ENCODE measurements at places on chromosomes 16 and 17.

GRCh38 chr16:66670691-66671388 lies 25.7 kb downstream of the CMTM4 start:
- DNase-seq, result no peak

GRCh38 chr17:32627239-32627996 lies 140.6 kb downstream of the CDK5R1 start:
- DNase-seq, result no peak

DNA sequence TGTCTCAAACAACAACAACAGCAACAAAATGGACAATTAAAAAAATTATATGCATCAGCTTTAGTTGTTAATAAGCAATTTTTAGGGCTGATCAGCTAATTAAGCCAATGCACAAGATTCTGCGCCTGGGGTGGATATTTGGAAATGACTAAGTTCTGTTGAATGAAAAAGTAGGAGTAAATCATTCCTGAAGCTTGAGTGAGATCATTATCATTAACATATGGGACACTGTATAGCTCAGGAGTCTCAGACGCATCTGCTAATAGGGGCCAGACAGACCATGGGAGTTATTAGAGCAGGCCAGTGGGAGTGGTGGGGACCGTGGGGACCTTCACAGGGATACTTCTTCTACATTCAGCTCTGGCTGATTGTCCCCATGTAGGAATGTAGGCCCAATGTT lies 22.8 kb downstream of the IRX5 start:
- DNase-seq, result no peak

GRCh38 chr16:73804456-73804855 lies 492.2 kb upstream of the PSMD7 start:
- DNase-seq, result no peak

GRCh38 chr16:9118170-9118569 lies 26.7 kb downstream of the HAPSTR1 start:
- DNase-seq, result no peak

- DNase-seq, result no peak
Measured at GRCh38 chr16:85193876-85194275, 81.6 kb upstream of the CIBAR2 start.

GRCh38 chr17:82864713-82865248 lies 25.0 kb upstream of the ZNF750 start:
- no peak for DNase-seq

DNA sequence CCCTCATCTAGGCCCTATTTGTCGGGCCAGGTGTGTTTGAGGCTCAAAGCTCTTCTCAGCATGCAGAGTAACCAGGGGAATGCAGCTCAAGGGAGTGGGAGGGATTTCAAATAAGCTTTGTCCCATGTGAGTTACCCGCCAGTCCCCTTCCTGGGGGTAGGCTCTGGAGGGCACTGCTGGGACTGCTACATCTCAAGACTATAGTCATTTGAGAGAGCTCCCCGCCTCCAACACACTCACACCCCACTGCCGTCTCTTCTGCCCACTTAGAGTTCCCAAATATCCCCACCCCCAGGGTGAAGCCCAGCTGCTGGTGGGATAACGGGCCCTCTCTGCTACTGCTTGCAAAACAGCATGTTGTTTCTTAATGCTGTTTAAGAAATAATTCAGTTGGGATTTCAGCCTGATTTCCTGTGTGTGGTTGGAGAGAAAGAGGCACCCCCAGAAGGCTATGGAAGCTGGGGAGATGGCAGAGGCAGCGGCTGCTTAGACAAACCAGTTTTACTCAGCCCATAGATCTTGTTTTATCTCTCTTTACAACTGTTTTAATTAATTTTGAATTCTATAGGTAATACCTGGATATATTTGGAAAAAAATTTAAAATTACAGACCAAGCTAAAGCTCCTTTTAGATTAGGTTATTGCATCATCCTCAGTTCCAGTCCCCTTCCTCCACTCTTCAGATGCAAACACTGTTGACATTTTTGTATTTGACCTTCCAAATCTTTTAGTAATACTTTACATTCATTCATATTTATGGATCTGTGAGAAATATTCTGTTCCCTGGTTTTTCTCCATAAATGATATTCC lies 4.1 kb upstream of the MPO start:
- DNase-seq, result no peak

GRCh38 chr17:47413872-47414271 lies 90.1 kb downstream of the EFCAB13 start:
- DNase-seq, result no peak

GRCh38 chr17:78237401-78238012 lies 6.1 kb downstream of the TMEM235 start:
- no peak for DNase-seq

- no peak for DNase-seq
Measured at GRCh38 chr16:22360963-22361659, 13.3 kb downstream of the CDR2 start.

DNA sequence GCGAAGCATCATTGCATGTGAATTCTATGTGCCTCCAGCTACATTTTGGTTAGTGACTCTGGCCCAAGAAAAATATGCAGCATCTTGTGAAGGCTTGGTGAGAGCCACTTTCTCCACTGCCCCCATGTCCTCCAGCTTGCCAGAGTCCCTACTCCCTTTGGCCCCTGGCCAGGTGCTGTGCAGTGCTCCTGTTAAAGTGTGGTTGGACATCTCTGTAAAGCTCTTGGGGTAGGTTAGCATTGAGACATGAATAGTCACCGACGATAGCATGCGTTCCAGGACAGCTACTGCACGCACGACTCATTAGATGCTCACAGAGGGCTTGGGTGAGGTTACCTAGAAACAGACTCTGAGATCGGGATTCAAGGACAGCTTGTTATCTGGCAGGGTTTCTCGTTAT lies 48.6 kb downstream of the FOXL1 start:
- DNase-seq, result no peak

DNA sequence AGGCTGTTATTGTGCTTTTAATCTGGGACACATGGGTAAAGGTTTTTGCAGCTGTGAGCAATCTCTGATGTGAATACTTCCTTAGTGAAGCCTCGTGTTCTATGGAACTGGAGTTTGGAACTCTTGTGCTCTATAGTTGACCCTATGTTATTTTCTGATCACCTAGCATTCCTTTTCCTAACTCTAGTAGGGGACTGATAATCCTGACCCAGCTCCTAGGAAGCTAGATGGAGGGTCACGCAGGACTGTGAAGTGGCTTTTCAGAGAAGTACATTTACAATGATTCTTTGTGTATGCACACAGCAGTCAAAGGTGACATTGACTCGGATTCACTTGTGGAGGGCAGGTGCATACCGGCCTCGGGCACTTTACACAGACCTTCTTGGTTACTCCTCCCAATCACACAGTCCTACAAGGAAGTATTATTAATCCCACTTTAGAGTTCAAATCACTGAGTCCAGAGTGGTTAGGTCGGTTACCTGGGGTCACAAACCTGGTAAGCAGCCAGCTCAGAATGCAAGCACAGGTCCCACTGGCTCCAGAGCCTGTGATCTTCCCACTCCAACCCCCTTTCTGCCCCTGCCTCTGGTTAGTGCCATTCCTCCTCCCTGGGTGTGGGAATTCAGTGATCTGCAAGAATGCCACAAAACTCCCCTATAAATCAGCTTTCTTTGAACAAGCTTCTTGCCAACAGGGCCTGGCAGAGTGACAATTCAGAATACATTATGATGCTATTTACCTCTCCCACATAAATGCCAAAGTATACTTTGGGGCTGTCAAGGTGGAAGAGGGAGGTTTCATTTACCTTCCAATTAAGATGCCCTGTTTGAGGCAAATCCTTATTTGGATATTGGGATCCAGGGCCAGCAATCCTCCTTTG lies 7.1 kb downstream of the CHD9NB start:
- DNase-seq, result no peak

DNA sequence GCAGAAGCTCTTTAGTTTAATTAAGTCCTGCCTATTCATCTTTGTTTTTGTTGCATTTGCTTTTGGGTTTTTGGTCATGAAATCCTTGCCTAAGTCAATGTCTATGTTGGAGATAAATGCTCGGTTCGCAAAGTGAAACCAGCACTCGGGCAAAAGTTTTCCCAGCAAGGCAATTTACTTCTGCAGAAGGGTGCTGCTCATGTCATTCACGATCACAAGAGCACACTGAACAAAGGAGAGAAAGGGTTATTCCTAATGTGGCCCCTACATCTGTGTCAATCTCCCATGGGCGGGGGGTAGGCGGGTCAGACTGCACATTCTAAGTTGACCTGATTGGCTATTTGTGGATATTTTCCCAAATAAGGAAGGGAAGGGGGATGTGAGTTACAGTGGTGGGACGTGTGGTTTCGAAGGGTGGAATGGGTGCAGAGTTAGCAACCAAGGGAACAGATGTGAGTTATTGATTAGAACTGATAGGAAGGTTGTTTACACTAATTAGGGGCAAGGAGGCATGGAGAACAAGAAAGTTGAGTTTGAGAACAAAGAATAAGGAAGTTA lies 23.0 kb downstream of the ATF7IP2 start:
- no peak for DNase-seq

DNA sequence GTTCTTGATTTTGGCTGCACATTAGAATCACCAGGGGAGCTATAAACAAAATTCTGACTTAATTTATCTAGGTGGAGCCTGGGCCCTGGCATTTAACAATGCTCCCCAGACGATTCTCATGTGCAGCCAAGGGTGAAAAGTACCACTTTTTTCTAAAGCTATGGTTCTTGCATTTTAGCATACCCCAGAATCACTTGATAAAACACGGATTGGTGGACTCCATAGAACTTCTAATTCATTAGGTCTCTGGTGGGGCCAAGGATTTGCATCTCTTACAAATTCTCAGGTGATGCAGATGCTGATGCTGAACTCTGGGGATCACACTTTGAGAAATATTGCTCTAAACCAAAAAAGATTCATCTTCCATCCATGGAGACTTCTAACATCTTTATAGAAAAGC lies 74.5 kb downstream of the RPGRIP1L start:
- DNase-seq, result no peak

GRCh38 chr16:54891346-54891745 lies 39.3 kb upstream of the IRX5 start:
- DNase-seq, result no peak

DNA sequence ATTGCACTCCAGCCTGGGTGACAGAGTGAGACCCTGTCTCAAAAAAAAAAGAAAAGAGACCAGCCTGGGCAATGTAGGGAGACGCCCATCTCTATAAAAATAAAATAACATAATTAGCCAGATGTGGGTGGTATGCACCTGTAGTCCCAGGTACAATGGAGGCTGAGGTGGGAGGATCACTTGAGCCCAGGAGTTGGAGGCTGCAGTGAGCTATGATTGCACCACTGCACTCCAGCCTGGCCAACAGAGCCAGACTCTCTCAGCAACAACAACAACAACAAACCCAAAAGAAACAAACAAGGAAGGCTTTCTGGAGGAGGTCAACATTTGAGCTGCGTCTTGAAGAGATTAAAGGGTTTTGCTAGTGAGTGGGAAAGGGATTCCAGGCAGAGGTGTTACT lies 8.3 kb downstream of the EEF2K start:
- no peak for DNase-seq

- no peak for DNase-seq
Measured at GRCh38 chr17:56548661-56549060, 44.8 kb upstream of the NOG start.

DNA sequence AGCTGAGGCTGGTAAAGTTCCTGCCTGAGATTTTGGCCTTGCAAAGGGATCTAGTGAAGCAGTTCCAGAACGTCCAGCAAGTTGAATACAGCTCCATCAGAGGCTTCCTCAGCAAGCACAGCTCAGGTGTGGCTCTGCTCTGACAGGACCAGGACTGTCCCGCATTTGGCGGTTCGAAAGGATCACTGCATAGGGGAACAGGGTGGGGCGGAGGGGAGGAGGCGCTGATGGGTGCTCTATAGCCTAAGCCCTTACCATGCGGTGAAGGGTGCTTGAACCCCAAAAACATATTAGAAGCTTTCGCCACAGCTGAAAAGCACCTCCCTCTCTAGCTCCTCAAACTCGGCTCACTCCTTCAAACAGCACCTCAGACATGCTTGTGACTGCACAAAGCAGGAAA lies 29.9 kb upstream of the ENDOV start:
- DNase-seq, result no peak

- DNase-seq, result no peak
Measured at GRCh38 chr17:9206741-9207332, 185.5 kb downstream of the NTN1 start.

DNA sequence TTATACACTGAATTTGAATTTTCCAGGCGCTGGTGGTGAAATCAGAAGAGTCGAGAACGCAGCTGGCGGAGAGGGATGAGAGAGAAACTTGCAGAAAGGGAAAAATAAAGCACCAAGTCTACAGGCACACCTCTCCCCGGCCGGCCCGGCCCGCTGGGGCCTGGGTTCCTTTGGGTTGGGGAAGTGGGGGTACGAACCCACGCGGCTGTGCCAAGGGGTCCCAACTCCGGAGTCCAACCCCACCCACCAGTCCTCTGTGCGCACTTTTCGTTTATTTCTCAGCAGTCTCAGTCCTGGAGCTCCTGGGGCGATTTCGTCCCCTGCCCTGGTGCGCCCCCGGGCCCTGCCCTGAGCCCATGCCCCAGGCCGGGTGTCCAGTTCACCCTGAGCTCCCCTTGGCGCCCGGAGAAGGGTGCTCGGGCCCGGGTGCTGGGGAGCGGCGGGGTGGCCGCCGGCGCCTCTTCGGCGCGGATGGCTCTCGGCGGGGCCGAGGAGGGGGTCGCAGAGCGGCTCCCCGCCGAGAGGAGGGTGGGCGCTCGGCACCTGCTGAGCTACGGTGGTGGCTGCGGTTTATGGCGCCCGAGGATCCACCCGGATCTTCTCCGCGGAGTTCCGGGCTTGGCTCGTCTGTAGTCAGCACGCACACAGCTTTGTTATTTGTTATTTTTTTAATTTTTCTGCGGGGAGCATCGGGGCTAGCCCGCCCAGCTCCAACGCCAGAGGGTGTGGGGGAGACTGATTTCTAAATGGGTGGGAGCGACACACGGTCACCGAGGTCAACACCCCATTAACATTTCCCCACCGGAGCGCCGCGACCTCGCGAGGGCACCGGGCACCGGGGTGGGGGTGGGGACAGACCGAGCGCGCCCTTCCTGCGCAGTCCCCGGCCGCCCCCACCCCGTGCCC lies 15.7 kb upstream of the CBX8 start:
- DNase-seq, result no peak

DNA sequence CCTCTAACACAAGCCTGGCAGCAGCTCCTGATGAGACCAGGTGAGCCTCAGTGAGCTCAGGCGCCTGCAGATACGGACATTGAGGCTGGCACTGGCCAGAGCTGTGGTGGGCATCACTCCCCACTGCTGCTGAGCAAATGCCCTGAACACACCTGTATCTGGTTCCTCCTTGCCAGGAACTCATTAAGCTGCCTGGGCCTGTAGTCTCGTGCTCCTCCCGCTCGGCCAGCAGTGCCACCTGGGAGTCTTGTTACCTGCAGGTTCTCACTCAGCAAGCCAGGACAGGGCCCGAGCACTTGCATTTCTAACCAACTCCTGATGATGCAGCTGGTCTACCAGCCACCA lies 13.3 kb downstream of the EIF4A3 start:
- DNase-seq, result no peak

- DNase-seq, result no peak
Measured at GRCh38 chr16:49194537-49195236, 87.0 kb downstream of the CBLN1 start.

- no peak for DNase-seq
Measured at GRCh38 chr16:70254180-70254964, 2.6 kb upstream of the EXOSC6 start.

- DNase-seq, result no peak
Measured at GRCh38 chr16:30641378-30641982, 9.3 kb upstream of the PRR14 start.
